ENCODE measurements at places on chromosomes 11 and 22. TPM values are rescaled to one million over a fixed set of nuclear protein-coding genes. Genes with fewer than 3 reads are reported as not detected.

- ATAC-seq: no peak
Observed at GRCh38 chr11:77749232-77749631, 71.3 kb downstream of the RSF1 start.

DNA sequence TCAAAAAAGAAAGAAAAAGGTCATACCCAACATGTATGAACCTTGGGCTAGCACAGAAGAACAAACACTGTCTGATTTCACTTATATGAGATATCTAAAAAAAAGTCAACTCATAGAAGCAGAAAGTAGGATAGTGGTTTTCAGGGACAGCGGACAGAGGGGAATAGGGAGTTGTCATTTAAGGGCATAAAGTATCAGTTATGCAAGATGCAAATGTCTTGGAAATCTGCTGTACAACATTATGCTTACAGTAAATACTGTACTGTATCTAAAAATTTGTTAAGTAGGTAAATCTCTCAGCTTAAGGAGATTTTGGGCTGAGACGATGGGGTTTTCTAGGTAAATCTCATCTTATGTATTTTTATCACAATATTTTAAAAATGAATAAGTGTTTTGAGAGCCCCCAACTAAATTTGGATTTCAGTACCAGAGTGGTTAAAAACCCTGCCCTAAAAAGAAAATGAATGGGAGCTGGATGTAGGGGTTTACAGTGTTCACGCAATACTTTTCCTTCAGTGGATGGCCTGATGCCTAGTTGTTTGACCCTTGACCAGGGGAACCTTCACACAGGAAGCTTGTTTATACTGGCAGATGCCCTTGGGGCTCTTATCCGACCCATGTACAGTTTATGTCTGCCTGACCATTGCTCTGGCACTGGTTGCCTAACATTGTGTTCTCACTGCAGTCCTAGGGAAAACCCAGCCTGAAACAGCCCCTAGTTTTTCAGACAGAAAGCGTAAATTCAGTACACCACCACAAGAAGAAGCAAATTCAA lies 34.8 kb downstream of the SLC22A9 start:
- no peak for ATAC-seq

GRCh38 chr11:126510621-126511370 lies 155.3 kb downstream of the ST3GAL4 start:
- peak; percentile 54 for ATAC-seq

DNA sequence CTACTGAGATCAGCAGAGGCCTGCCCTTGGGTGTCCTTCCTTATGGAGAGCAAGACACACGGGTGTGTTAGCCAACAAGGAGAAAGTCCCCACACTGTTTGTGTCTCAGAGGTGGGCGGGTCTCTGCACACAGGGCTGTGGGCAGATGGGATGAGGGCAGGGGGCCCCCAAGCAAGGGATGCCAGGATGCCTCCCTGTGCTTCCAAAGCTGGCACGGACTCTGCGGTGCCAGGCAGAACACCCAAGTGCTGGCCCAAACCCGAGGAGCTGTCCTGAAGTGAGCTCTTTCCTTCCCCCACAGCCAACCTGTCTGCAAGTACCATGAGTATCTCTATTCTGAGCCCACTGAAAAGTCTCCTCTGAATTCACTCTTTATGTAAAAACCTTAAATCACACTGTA lies 273.3 kb downstream of the CTTN start:
- no peak for ATAC-seq

DNA sequence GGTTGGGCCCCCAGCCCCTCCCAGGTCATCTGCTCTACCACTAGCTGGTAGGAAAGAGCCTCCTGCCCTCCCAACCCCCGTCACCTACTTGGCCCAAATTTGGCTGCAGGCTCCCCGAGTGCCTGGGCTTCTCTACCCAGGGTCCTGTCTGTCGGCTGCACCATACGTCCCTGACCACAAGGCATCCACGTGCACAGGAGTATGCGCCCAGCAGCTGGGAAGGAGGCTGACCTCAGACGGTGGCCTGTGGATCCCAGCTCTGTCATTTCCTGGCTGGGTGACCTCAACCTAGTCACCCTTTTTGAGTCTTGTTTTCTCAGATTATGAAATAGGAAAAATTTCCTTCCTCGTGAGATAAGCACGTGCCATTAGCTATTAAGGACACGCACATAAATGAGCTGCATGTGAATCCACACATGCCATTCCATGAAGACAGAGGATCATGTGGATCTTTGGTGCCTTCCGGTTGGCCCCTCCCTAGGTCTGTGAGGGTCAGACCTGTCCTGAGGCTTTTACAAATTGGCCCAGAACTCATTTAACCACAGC lies 13.7 kb downstream of the CYB561A3 start:
- no peak for ATAC-seq

DNA sequence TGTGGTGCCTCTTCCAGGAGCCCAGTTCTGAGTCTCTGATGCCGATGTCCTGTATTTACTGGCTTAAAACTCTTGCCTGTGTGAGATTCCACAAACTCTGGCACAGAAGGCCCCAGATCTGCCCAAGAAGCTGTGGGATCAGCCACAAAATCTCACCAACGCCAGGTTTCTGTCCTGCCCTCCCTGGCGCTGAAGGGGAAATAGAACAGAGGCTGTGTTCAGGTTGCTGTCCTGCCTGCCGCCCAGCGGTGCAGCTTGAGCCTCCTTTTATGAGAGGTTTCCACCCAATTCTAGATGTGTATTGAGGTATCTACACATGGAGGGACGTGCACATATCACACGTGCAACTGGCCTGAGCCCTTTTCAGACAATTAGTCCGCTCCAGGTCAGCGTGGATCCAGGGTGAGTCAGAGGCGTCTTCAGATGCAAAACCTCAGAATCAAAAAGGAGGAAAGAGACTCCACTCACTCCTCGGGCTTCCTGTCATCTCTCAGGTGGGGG lies 2.2 kb downstream of the TMEM80 start:
- no peak for ATAC-seq

DNA sequence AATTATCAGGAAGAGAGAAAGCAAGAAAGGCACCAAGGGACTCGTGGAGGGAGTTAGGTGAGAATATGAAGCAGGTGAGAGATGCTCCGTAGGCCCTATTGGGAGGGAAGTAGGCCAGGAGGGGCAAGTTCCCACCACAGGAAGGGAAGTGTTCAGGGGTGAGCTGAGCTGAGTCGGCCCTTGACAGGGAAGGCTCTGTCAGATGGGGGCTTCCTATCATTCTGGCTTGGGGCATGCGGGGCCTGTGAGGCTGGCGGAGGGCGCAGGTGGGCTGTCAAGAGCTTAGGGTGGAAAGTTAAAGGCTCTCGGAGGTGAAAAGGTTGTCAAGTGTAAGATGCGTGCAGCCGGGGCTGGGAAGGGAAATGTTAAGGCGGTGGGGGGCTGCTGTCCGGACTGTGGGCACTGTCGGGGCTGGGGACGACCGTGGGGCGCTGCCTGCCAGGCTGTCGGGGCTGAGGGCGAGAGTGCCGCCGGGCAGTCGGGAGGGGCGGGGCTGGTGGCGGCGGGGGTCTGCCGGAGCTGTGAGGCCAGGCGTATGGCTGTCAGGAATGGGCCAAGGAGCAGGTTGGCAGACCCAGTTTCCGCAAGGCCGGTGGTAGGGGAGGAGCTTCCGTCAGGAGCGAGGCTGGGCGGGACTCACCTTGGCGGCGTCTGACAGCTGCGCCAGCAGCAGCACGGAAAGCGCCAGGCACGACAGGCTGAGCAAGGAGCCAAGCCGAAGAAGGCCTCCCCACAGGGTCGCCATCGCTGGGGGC lies 496 bp downstream of the TMEM9B start:
- peak; percentile 51 for ATAC-seq

DNA sequence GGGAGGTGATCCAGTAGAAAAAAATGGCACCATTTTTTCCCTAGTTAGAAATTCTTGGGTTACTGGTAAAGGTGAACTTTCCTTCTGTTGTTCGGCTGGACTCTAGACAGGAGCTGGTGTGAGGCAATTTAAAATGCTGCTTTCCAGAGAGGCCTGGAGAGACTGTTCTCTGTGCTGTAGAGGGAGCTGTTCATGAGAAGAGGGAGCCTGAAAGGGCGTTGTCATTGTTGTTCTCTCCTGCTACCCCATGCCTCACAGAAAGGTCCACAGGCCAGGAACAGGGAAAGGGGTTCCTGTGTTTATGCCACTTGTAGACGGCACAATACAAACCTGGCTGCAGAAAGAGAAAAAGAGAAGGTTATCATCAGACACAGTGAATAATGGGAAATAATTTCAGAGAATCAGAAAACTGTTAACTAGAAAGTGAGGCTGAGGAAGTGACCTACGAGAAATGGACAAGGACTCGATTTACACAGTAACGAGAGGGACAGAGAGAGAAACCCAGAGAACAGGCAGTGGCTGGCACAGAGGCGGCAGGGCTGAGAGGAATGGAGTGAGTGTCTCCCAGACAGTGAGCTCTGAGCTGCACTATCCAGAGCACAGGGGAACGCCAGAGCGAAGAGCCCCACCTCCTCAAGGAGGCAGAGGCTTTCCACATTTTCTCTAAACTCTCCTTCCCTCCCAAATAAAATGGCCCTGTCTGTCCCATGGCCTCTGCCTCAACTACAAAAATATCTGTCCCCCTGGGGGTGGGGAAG lies 109.2 kb downstream of the RRM1 start:
- ATAC-seq: peak; percentile 53

- ATAC-seq: no peak
Observed at GRCh38 chr11:28058333-28058732, 49.6 kb downstream of the KIF18A start.

DNA sequence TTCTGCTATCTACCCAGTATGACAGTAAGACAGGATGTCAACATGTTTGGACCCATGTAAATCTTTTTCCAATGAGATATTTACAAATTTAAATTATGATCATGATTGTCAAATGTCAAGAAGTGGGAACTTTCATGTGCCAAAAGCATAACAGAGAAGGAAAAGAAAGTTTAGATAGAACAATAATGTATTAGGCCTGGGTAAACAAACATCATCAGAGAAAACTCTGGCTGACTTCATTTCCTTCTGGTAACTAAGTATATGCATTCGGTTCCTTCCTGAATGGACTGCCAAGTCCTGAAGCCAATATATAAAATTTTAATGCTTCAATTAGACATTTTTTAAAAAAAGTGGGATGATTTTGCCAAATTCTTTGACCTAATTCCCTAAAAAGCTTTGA lies 16.5 kb downstream of the RNF141 start:
- no peak for ATAC-seq

DNA sequence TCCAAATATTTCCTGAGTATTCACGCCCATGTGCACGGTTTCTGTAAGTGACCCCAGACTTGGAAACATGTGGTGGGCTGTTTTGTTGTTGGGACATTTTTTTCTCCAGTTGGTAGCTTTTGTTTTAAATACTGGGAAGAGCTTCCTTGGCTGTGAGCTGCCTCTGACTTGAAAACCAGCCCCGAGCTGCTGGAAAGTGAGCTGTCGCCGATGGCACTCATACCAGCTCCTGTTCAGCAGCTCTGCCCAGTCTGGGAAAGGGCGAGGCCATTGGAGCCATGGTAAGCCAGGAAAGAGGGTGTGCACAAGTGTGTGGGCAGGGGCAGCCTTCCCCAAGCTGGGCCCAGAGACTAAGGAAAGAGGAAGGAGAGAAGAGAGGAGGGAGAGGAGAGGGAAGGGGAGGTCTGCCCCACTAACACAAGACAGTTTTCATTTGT lies 3.2 kb upstream of the FLI1 start:
- no peak for ATAC-seq

- no peak for ATAC-seq
Observed at GRCh38 chr11:74019104-74019738, 10.3 kb upstream of the UCP3 start.

GRCh38 chr11:106482917-106483785 lies 405.7 kb downstream of the AASDHPPT start:
- ATAC-seq: no peak

GRCh38 chr11:46247090-46247489 lies 30.4 kb upstream of the CREB3L1 start:
- no peak for ATAC-seq

C11orf16 gene
- total RNA-seq: 0.36 TPM

VWCE gene
- 2.1 TPM for total RNA-seq

MMP13 gene
- total RNA-seq: not detected

CFL1 gene
- 759 TPM for total RNA-seq

APOA5 gene
- 0.22 TPM for total RNA-seq

KLHL35 gene
- total RNA-seq: 10.2 TPM

All from motor neuron (in vitro differentiated cells).